ENCODE measurements at places on chromosomes 16 and 17. TPM values are rescaled to one million over a fixed set of nuclear protein-coding genes. Genes with fewer than 3 reads are reported as not detected.

Gene DRG2
- total RNA-seq, result 39.5 TPM

DNA sequence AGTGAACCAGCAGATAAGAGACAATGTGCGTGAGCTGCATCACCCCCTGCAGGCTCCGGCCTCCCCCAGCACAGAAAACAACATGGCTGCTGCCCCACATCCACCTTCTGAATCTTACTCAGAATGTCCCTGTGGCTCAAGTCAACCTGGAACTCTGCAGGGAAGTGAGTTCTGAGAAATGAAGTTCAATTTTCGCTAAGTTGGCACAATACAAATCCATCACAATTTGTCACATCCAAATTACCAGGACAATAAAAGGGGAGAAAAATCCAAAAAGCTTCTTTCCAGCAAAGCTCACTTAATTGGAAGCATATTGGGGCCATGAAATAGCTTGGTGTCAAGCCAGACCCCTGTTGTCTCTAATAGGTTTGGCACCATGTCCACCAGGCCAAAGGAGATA is 38.1 kb downstream of the CLEC19A start:
- no peak overlapping the region for H3K4me3 ChIP-seq
- no peaks in the 10 kb centered on the region for H3K4me1 ChIP-seq
- no peak for DNase-seq
- H3K27me3 ChIP-seq, result no peaks in the 10 kb centered on the region
- H3K36me3 ChIP-seq, result no peaks in the 10 kb centered on the region

- no peak overlapping the region for H3K4me3 ChIP-seq
- H3K27ac ChIP-seq, result no peak overlapping the region
- no peak for DNase-seq
- H3K27me3 ChIP-seq, result peaks cover 7% of the 10 kb centered on the region
- no peaks in the 10 kb centered on the region for H3K36me3 ChIP-seq
- H3K4me1 ChIP-seq, result peaks cover 6% of the 10 kb centered on the region
These were observed 80.9 kb upstream of the ZNF423 start for GRCh38 chr16:49936791-49937190.

Gene APOBR
- 0.10 TPM for total RNA-seq

DNA sequence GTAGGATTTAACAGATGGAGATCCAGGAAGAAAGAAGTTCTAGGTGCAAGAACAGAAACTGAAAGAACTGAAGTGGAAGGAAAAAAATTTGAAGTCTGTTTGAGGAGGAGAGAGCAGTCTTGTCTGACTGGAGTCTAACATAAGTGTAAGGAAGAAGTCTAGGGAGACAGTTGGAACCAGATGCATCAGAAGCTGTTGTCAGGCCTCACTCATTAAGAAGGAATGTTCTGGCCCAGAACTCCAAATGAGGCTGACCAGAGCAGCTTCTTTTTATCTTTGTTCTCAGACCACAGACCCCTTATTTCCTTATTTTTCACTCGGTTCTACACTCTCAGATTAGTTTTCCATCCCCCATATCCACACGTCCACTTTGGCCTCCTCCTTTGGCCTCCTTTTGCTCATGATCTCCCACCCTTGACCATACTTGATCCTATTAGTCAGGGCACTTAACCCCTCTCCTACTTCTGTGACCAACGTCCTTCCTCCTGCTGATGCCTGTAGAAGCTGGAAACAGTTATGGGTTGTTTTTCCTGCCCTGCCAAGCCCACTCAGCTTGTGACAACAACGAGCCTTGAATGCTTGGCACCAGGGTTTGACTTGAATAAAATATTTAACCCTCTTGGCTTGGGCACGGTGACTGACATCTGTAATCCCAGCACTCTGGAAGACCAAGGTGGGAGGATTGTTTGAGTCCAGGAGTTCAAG is 7.0 kb upstream of the MYH2 start:
- no peaks in the 10 kb centered on the region for H3K27me3 ChIP-seq
- no peaks in the 10 kb centered on the region for H3K36me3 ChIP-seq
- no peaks in the 10 kb centered on the region for H3K4me1 ChIP-seq
- H3K4me3 ChIP-seq, result no peak overlapping the region
- no peak overlapping the region for H3K27ac ChIP-seq

DNA sequence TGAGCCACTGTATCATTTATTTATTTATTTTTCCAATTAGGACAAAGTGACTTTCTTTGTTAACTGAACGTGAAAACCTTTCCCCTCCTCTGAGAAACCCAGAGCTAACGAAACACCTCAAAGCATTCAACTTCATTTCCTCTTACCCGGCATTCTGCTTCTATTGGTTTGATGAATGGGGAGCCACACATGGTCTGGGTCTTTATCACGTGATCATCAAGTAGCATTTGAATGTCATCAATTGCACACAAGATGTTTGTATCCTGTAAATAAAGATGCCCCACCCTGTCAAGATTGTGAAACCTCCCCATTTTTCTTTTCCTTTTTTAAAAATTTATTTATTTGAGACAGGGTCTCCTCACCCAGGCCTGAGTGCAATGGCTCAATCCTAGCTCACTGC is 80.1 kb downstream of the DNAH3 start:
- no peak overlapping the region for H3K4me3 ChIP-seq
- no peaks in the 10 kb centered on the region for H3K36me3 ChIP-seq
- H3K27me3 ChIP-seq, result no peaks in the 10 kb centered on the region
- H3K27ac ChIP-seq, result no peak overlapping the region
- H3K4me1 ChIP-seq, result peaks cover 6% of the 10 kb centered on the region

Gene PLSCR3
- 59.0 TPM for total RNA-seq

DNA sequence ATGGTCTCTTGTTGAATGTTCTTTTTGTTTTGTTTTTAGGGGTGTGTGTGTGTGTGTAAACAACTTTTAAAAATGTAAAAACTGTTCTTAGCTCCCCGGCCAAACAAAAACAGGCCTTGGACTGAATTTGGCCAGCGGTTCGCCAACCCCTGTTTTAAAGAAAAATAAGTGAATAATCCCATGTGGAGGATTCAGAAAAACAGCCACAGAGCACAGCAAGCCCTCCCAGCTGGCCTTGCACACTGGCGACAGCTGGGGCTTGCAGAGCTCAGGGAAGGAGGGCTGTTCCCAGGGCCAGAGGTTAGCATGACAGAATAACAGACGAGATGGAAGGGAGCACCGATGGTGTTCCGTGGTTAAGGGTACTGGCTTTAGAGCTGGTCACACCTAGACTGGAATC is 39.0 kb downstream of the EMP2 start:
- no peak overlapping the region for H3K27ac ChIP-seq
- H3K4me3 ChIP-seq, result no peak overlapping the region
- no peak for DNase-seq
- peaks cover 13% of the 10 kb centered on the region for H3K36me3 ChIP-seq
- no peaks in the 10 kb centered on the region for H3K27me3 ChIP-seq

DNA sequence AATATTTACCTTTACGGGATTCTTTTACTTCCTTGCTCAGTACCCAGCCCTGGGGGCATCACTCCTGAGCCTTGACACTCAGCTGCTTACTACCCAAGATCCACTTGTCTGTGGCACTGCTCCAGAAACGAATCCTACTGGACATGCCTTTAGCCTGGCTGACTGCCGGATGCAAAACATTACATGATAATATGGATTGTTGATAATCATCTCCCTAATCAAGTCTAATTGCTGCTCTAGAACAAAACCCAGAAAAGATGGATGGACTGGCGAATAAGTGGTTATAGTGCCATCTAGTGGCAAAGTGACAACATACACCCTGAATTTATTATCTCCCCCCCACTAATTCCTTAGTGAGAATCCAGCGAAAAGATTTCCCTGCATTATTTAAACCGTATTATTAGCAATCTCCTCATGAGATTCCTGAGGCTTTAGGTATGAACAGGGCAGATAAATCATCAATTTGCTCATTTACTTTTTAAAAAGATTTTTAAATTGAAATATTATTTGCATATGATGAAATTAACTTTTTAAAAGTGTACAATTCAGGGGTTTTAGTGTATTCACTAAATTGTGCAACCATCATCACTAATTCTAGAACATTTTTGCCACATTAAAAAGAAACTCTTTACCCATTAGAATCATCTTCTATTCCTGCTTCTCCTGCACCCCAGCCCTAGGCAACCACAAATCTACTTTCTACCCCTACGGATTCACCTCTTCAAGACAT is 61.6 kb downstream of the RGS9 start:
- H3K27me3 ChIP-seq, result no peaks in the 10 kb centered on the region
- H3K4me1 ChIP-seq, result peaks cover 8% of the 10 kb centered on the region
- H3K4me3 ChIP-seq, result no peak overlapping the region
- H3K36me3 ChIP-seq, result no peaks in the 10 kb centered on the region

DNA sequence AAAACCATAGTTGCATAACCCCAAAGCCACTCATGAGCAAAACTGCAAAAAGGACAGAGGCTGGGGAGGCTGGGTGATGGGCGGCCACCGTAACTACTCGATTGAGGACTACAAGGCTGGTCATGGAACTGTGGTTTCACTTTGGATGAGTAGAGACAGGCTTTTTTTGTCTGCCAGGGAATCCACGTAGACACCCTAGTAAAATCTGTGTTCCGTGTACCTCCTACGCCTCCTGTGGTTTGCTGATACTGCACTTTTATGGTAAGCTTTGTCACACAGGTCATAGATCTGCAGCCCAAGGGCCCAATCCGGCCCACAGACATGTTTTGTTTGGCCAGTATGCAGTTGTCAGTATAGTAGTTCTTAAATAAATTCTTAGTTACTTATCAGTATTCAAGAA is 2.2 kb upstream of the TLCD3B start:
- H3K27ac ChIP-seq, result no peak overlapping the region
- H3K36me3 ChIP-seq, result no peaks in the 10 kb centered on the region
- DNase-seq, result no peak
- H3K4me3 ChIP-seq, result no peak overlapping the region

- peak overlapping the region; percentile 28 for H3K4me3 ChIP-seq
- no peaks in the 10 kb centered on the region for H3K27me3 ChIP-seq
- H3K4me1 ChIP-seq, result peaks cover 10% of the 10 kb centered on the region
- H3K36me3 ChIP-seq, result peaks cover 6% of the 10 kb centered on the region
These were observed 441.6 kb upstream of the SALL1 start for GRCh38 chr16:51592535-51593300.

Gene KRTAP3-2
- not detected for total RNA-seq

DNA sequence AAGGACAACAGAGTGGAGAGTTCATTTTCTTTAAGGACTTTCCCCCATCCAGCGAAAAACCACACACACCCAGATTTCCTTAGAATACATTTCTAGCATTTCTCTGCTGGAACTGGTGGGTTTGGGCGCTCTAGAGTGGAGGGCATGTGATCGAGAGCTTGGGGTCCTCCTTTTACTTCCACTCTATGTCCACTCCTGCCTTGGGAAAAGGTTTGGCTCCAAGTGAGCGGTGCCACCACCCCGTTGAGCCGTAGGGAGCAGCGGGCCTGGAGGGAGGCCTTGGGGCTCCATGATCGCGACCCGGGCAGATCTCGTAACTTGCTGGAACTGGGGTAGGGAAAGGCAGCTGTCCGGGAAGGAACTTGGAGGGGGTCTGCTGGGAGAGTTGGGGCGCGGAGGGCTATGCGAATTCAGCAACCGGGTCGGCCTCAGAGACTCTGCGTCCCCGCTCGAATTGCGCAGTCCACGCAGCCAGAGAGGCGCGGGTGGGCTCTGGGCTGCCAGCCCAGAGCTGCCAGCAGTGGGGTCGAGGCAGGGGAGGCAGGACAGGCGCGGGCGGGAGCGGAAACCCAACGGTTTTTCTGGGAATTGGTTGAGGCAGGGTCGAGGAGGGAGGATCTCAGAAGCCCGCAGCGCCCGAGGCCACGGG is 2.3 kb downstream of the DLX4 start:
- no peak overlapping the region for H3K27ac ChIP-seq
- no peak overlapping the region for H3K4me3 ChIP-seq
- no peak for DNase-seq
- peaks cover 6% of the 10 kb centered on the region for H3K4me1 ChIP-seq
- H3K27me3 ChIP-seq, result peaks cover 58% of the 10 kb centered on the region
- no peaks in the 10 kb centered on the region for H3K36me3 ChIP-seq

GRCh38 chr17:6558276-6558675 is 1.9 kb upstream of the PITPNM3 start:
- DNase-seq, result no peak
- H3K4me3 ChIP-seq, result no peak overlapping the region
- peaks cover 21% of the 10 kb centered on the region for H3K4me1 ChIP-seq

- H3K36me3 ChIP-seq, result peaks cover 7% of the 10 kb centered on the region
- no peak overlapping the region for H3K27ac ChIP-seq
- H3K27me3 ChIP-seq, result no peaks in the 10 kb centered on the region
- H3K4me3 ChIP-seq, result no peak overlapping the region
- no peak for DNase-seq
- H3K4me1 ChIP-seq, result no peaks in the 10 kb centered on the region
These were observed 33.7 kb upstream of the COQ7 start for GRCh38 chr16:19033761-19034160.

Gene LITAFD
- not detected for total RNA-seq

DNA sequence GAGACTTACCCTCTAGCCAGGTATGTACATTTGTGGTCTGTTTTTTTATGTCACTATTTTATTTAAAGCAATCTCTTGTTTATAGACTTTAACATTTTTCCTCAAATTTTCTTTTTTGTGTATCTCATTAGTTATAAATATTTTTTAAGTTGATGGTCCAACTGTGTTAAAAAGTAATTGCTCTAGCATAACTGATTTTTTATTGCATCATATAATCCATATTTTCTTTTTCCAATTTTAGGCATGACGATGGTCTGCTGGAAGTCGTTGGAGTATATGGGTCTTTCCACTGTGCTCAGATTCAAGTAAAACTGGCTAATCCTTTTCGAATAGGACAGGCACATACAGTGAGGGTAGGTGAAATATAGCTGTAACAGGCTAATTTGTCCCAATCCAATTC is 27.9 kb downstream of the DGKE start:
- no peak overlapping the region for H3K27ac ChIP-seq
- no peak for DNase-seq
- H3K36me3 ChIP-seq, result peaks cover 73% of the 10 kb centered on the region
- no peak overlapping the region for H3K4me3 ChIP-seq

- no peaks in the 10 kb centered on the region for H3K27me3 ChIP-seq
- no peak overlapping the region for H3K4me3 ChIP-seq
- peak; percentile 35 for DNase-seq
- no peaks in the 10 kb centered on the region for H3K4me1 ChIP-seq
These were observed 14.6 kb upstream of the CD79B start for GRCh38 chr17:63946440-63947363.

Gene PYCARD
- total RNA-seq, result 0.47 TPM

DNA sequence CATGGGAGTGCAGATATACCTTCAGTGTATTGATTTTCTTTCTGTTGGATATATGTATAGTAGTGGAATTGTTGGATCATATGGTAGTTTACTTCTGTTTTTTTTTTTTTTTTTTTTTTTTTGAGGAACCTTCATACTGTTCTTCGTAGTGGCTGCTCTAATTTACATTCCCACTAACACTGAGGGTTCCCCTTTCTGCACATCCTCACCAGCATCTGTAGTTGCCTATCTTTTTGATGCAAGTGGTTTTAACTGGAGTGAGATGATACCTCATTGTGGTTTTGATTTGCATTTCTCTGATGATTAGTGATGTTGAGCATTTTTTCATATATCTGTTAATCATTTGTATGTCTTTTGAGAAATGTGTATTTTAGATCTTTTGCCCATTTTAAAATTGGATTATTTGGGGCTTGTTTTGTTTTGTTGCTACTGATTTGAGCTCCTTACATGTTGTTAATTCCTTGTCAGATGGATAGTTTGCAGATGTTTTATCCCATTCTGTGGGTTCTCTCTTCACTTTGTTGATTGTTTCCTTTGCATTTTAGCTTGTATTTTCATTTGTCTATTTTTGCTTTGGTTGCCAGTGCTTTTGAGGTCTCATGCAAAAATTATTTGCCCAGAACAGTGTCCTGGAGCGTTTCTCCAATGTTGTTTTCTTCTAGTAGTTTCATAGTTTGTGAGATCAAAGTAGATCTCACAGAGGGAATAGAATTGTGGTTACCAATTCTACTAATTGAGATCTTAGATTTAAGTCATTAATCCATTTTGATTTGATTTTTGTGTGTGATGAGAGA is 25.0 kb upstream of the BCAS3 start:
- no peak overlapping the region for H3K27ac ChIP-seq
- no peak for DNase-seq
- H3K4me3 ChIP-seq, result no peak overlapping the region

Gene SNX20
- not detected for total RNA-seq

Gene ABI3
- not detected for total RNA-seq

Measured in MCF 10A (cell line).